ENCODE measurements at places on chromosomes 11 and 22.

- no peak for DNase-seq
Measured at GRCh38 chr22:50718352-50718709, 19.7 kb upstream of the ACR start.

- DNase-seq = no peak
Measured at GRCh38 chr11:68579455-68579854, 104.9 kb upstream of the GAL start.

DNA sequence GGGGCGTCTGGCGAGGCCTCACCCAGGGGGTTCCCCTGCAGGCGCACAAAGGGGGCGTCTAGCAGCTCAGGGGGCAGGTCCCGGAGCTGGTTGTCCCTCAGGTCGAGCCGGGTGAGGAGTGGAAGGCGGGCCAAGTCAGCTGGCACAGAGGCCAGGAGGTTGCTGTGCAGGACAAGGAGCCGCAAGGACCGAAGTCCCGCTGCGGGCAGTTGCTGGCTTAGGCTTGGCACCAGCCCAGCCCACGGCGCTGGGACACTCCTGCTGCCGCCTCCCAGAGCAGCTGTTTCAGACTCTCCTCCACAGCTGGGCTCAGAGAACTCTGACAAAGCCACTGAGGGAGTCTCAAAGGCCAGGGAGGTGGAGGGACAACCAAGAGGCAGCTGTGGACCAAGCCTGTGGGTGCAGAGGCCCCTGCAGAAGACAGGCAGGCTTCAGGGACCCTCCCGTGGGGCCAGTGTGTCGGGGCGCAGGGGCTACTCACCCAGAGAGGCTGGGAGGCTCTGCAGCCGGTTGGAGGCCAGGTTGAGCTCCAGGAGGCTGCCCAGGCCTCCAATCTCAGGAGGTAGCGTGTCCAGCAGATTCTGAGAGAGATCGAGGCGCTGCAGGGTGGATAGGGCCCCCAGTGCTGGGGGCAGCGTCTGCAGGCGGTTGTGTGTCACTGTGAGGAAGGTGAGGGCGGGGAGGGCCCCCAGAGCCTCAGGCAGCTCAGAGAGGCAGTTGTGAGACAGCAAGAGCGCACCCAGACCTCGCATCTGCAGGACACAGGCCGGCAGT is 2.2 kb downstream of the PIDD1 start:
- no peak for DNase-seq

- DNase-seq = no peak
Measured at GRCh38 chr11:32081901-32082300, 9.0 kb upstream of the RCN1 start.

GRCh38 chr11:73257342-73258103 is 14.6 kb upstream of the P2RY6 start:
- DNase-seq = peak; percentile 93

DNA sequence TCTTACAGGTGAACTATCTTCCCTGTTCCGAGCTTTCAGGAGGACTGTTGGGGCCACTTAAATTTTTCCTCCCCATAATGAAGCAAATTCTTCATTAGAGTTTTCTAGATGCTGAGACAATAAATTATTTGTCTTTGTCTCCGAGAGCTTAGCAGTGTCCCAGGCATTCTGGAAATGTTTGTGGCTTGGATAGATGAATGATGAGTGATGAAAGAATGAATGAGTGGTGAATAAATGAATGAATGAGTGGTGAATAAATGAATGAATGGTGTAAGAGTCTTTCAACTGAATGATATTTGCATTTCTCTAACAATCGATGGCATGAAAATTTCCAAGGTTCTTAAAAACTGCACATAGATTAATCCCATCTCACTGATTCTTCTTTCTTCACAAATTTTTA is 52.8 kb downstream of the AHNAK start:
- DNase-seq = no peak

DNA sequence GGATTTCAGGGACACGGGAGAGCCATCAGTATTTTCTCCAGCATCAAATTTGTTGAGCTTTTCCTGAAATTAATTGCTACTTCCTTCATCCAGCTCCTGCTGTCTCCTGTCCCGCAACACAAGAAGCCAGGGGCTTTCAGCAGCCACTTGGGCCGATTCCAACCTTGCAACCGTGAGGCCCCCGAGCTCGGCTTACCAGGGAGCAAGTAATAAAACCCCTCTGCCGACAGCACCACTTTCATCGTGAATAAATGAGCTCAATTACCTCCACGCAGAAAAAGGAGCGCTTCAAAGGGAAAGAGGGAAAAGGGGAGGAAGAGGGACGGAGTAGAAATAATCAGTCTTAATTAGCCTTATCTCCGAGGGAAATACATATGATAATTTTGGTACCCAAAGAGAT is 76.6 kb downstream of the CELSR1 start:
- no peak for DNase-seq

DNA sequence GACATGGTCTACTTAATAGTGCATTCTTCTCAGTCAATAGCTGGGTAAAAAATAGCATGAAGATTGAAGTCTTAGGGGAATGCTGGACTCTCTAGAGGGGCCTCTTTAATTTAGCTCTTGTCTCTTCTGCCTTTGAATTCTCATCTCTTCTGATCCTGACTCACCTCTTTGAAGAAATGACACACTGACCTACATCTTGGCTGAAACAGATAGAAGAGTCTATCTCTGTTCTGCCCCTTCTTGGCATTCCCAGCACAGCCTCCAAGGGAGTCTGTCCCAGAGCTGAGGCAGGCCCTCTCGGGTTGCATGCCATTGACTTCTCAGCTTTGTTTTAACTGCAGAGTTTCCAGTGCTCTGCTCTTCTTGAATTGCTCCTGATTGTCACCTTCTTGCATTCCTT is 55.7 kb downstream of the PTPRJ start:
- DNase-seq = no peak

DNA sequence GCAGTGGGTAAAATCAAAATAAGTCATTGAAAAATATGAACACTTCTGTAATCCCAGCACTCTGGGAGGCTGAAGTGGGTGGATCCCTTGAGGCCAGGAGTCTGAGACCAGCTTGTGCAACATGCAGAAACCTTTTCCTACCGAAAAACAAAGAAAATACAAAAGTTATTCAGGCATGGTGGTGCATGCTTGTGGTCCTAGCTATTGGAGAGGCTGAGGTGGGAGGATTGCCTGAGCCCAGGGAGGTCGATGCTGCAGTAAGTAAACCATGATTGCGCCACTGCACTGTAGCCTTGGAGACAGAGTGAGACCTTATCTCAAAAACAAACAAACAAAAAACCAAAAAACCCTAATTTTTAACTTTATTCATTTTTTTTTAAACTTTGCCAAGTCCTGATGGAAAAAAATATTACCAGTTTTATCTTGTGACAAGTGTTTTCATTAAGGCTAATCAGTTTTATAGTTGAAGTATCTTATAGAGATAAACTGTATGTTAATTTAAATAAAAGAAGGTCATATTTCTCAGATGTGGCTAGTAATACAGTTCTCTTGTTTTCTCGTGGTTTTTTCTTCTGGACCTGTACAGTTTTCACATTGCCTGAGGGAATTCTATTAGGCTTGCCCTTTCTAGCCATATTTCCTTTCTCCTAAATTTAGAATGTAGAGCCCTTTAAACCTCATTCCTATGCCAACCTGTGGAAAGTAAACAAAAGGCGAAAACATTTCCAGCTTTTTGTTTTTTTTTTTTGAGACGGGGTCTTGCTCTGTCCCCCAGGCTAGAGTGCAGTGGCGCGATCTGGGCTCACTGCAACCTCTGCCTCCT is 9.4 kb downstream of the HIPK3 start:
- DNase-seq = no peak

GRCh38 chr22:36197514-36198146 is 4.0 kb downstream of the APOL4 start:
- no peak for DNase-seq

- DNase-seq = no peak
Measured at GRCh38 chr22:35335936-35336781, 36.5 kb downstream of the TOM1 start.

GRCh38 chr11:64697663-64698375 is 25.2 kb downstream of the NRXN2 start:
- DNase-seq = no peak

DNA sequence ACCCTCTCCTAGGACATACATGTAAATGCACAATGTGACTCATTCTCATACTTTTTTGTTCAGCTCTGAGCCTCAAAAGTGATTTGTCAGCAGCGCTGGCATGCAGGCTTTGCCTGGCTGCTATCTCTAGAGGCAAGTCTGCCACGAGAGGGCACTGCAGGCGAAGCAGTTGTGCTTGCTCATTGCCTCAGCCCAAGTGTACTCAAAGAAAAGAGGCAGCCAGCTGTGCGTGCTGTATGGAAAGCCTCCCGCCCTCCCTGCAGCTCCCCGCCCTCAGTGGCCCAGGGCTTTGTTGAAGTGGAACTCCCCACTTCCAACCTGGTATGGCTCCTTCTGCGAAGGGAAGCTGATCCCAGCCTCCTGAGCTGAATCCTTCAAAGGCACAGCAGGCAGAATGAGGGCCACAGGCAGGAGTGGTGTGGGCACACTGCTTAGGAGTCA is 16.3 kb downstream of the SDHAF2 start:
- DNase-seq = peak; percentile 83

GRCh38 chr11:46120346-46121300 is 631 bp downstream of the PHF21A start:
- peak; percentile 26 for DNase-seq

DNA sequence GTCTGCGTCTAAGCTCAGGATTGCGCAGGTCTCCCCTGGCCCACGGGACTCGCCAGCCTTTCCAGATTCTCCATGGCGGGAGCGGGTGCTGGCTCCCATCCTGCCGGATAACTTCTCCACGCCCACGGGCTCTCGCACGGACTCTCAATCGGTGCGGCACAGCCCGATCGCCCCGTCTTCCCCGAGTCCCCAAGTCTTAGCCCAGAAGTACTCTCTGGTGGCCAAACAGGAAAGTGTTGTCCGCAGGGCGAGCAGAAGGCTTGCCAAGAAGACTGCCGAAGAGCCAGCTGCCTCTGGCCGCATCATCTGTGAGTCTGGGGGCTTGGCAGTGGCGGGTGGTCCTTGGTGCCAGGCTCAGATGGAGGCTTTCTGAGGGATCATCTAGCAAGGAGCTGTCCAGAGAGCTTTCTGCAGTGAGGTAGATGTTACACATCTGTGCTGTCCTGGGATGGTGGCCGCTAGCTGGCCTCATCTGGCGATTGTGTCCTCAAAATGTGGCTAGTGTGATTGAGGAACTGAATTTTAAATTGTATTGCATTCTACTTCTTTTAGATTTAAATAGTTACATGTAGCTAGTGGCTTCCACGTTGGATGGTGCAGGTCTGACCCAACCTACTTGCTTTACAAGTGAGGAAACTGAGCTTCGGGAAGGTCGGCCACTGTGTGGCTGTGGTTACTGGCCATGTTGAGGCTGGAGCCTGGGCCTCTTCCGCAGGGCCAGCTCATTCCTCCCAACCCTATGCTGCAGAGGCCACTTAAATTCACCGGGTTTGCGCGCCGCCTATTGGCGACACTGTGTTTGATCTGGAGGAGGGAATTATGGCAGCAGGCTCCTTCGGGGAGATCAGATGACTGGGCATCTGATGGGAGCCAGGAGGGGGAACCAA is 6.7 kb downstream of the INCENP start:
- no peak for DNase-seq

DNA sequence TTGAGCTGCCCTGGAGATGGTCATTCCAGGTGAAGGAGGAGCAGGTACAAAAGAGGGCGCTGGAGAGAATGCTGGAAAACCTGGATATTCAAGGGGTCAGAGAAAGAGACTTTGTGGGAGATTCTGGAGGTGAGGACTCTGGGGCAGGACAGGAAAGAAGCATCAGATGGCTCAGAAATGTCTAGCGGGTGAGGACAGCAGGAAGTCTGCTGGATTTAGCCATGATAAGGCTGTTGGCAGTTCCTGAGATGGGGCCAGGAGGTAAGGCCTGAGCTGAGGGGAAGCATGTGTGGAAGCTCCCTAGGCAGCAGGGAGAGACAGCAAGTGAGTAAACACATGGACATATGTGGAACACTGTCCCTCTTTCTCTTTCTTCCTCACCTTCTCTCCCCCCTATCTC is 1.5 kb downstream of the UPB1 start:
- no peak for DNase-seq

DNA sequence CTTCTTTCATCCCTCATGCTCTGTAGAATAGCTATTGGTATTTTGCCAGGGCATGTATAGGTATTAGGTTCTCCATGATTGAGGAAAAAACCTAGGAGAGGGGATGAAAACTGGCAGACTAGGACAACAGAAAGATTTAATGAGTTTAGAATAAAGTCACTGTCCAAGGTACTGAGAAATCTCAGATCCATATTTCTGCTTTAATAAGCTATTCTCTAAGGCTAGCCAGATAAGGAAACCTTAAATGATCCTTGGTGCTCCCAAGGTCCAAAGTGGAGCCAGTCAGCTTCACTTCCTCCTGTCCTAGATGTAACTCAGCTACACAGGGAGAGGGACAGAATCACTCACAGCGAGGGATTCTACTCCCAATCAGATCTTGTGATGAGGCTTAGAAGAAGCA is 13.7 kb upstream of the CSNK2A3 start:
- DNase-seq = no peak

DNA sequence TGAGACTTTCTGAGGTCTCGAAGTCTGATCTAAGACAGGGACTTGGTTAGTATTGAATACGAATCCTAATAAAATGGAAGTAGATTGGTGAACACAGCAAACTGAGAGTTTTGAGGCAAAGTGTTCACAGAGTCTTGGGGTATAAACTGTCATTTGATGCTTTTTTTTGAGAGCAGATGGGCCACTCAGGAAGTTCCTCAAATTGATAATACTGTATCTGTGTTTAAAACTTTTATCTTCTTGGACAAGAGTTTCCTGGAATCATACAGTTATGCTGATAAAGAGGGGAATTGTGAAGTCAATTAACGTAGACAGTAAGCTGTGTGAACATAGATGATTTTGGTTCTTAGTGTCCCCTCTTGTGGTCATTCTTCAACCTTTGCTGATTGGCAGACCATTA is 80.0 kb upstream of the CLPB start:
- no peak for DNase-seq

GRCh38 chr11:110293389-110293788 is 3.0 kb downstream of the RDX start:
- no peak for DNase-seq

- DNase-seq = no peak
Measured at GRCh38 chr11:60077216-60077817, 11.1 kb upstream of the MS4A2 start.

DNA sequence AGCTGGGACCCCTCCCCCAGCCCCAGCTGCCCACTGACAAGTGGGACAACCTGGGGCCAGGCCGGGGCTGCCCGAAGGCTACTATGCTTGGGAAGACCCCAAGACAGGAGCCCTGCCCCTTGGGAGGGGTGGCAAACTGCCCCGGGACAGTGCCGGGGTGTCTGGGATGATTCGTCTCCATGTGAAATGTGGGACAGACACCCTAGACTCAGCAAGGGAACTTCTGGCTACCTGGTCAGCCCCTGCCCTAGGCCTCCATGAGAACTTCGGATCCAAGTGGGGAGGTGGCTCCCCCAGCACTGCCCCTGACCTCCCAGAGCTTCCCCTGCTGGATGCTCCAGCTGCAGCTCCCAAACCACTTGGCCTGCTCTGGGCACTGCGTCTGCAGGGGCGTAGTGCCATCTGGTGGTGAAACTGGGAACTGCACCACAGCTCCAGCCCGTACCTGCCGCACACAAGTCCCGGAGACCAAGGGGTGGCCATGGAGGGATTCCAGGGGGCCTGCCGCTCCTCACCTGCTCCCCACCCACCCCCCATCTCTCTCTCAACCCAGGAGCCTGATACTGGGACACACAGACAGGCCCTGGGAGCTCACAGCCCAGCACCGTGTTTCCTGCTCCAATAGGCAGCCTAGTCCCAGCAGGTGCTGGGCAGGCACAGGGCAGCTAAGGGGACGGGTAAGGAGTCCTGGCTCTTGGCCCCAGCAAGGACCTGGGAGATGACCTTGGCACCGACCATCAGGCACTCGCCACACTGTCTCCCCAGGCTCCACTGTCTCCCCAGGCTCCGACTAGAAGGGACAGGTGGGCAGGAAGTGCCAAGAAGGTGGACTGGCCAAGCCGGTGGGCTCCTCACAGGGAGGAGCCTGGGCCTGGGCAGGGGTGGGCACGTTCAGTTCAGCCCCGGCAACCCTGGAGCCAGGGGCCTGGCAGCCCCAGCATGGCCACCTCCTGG is 194.1 kb downstream of the IGLL1 start:
- DNase-seq = peak; percentile 17
